ENCODE measurements at places on chromosomes 1 and 21.

DNA sequence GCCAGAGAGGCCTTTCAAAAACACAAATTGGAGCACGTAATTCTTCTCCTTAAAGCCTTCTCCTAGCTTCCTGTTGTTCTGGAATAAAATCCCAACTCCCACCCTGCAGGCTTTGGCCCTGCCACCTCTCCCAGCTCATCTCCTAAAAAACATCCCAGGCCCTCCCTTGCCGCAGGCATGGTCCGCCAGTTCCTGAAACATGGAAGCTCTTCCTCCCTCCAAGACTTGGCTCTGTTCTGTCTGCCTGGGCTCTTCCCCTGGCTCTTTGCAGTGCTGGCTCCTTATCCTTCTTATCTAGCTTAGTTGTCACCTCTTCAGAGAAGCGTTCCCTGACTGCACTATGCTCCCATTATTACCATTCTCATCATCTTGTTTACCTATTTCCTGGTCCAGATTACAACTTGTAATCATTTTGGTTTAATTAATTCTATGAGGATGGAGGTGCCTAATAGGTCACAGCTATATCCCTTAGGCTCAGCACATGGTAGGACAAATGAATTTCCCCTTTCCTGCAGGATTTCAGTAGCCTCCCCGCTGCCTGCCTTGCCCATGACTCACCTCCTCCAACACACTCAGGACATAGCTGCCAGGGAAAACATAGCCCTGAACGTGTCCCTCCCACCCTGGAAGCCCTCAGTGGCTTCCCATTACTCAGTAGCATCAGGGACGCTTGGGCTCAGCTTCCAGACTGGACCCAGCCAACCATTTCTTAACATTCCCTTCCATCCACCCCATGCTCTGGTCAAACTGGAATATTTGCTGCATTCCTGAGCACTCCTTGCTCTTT, 15.7 kb upstream of the IGSF21 start:
- DNase-seq: no peak

DNA sequence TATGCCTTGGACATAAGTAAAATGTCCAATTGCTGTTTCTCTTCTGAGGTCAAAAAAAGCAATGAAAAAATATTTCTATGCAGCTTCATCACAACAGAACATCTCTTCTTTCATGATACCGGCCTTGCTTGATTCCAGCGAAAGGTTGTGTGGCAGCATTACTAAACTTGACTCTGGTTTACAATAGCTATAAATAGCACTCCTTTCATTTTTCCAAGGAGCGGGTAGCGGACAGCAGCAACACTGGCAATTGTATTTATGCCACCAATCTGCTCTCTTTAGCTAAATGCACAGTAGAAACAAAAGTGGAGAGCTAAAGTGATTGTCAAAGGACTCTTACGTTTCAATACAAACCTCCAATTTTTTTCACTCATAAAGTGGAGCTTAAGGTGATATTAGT, 7.5 kb upstream of the DAB1 start:
- DNase-seq: no peak

GRCh38 chr1:92478393-92478792, 8.3 kb downstream of the GFI1 start:
- DNase-seq: no peak

GRCh38 chr1:17680308-17680707, 74.8 kb upstream of the ACTL8 start:
- no peak for DNase-seq

DNA sequence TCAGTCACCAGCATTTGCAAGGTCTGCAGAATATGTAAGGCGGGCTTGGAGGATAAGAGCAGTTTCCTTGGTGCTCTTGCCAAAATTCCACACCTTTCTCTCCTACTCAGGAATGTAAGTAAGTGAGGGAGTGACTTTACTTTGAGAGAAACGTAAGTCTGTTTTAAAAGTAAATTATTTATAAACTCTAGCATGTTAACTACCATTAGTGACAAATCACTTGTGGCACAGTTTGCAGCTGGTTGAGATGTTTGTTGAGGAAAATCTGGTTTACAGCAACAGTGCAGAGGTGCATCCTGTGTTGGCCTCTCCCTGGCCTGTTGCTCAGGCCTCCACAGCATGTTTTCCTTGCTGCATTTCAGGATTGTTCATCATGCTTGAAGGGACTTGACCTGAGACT, 8.5 kb downstream of the CGN start:
- no peak for DNase-seq

DNA sequence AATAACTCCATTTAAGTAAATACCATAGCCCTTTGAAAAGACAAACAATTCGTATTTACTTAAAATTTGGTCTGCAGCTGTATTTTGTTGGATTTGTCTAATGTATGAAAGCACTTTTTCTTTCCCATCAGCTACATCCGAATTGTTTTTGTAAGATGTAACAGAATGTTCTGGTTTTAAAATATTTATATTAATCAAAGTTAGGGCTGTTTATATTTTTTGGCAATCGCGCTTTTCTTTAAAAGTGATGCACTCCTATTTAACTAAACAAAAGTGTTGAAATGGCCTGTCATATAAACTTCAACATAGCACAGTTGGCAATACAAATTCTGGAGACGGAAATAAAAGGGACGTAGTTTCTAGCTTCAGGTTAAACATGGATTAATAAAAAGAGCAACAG, 216.3 kb upstream of the ADGRL2 start:
- no peak for DNase-seq

GRCh38 chr1:9687120-9687873, 35.8 kb downstream of the PIK3CD start:
- DNase-seq: peak; percentile 54

DNA sequence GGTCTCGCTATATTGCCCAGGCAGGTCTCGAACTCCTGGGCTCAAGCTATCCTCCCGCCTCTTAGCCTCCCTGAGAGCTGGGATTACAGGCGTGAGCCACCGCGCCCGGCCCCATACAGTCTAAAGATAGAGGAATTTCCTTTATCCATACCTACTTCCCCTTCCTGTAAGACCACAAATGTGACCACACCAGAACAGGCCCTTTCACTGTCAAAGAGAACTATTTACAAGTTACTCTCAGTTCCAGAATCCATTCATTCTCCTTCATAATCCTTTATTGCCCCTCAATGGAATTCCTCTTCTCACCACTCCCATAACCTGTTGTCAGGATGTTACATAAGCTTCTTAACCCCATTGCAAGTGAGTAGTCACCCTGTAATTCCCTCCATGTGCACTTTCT, 26.3 kb upstream of the SLC5A9 start:
- DNase-seq: no peak

GRCh38 chr1:1989102-1989542, 14.5 kb downstream of the CFAP74 start:
- DNase-seq: no peak

DNA sequence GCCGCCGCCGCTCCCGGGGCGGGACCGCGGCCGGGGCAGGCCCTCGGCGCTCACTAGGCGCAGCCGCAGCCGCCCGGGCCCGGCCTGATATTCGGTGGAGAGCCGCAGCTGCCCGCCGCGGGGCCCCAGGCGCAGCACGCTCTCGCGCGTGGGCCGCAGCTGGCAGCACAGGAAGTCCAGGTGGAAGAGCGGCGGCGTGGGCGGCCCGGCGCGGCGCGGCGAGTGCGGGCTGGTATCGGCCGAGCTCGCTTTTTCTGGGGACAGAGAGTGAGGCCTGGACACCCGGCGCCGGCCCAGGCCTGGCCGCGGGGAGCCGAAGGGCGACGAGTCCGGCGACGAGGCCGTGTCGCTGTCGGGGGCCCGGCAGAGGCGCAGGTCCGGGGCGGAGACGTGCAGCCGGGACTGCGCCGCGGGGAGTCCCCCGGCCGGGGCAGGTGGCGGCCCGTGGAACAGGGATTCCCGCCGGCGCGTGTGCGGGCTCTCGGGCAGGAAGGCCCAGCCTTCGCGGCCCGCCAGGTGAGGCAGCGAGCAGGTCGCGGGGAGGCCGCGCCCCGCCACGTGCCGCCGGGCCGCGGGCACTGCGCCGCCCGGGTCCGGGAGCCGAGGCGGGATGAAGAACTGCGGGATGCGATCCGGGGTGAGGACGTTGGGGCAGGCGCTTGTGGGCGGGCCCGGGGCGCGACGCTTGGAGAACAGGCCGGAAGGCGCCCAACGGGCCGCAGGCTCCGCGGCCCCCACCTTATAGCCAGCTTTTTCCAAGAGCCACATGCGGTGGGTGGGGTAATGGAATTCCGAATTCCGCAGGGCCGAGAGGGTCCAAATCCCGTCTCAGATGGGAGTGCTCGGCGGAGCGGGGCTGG, 1.2 kb downstream of the C2CD4D start:
- DNase-seq: peak; percentile 46

- DNase-seq: no peak
These were observed 159.5 kb upstream of the RNPC3 start for GRCh38 chr1:103365860-103366569.

- no peak for DNase-seq
These were observed 67.5 kb downstream of the IGSF21 start for GRCh38 chr1:18175051-18175450.

Data from activated CD4-positive, alpha-beta memory T cell treated with anti-CD3 and anti-CD28 coated beads, Interleukin-2, amount 10 ng/mL, durations not matched to agents 7 days and 5 days (primary cell).